ENCODE measurements at places on chromosomes 3 and 15. TPM values are rescaled to one million over a fixed set of nuclear protein-coding genes. Genes with fewer than 3 reads are reported as not detected.

DNA sequence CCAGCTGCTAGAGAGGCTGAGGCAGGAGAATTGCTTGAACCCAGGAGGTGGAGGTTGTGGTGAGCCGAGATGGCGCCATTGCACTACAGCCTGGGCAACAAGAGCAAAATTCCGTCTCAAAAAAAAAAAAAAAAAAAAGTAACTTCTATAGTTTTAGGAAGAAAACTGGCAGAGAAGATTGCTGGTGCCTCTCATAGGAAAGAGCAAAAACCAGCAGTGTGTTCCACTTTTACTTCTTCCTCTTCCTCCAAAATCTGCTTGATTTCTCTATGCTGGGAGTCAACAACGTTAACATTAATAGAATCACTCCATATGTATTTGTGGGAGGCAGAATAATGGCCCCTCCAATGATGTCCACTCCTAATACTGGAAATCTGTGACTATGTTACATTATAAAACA lies 12.5 kb upstream of the NR1D2 start:
- DNase-seq, result no peak

DNA sequence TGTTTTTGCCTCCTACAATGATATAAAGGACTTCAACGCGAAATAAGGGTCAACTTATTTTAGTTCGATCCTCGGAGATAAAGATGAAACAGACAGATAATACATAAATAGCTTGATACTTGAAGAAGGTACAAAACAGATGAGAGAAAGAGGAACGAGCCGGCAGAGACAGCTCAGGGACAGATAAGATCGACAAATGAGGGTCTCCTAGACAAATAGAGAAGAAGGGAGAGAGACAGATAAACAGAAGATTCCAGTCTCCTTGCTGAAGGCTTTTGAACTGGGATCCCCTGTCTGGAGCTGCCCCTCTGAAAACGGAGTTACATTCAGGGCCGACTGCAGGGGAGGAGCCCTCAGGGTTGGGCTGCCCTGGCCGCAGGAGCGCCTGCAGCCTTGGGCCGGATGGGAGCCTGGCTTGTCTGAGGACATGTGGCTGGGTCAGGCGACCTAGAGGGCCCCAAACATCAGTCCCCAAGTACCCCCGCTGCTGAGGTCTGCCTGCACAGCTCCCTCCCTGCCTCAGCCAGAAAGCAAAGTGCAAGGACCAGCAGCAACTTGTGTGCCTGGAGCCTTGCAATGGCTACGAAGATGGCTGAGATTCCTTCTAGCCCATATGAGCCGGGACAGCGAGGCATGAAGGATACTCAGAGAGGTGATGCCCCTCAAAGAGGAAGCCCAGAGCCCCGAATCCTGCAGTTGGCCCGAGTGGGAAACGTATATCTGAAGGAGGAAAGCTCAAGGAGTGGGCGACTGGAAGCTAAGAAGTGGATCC lies 926 bp upstream of the SKOR1 start:
- DNase-seq, result no peak

DNA sequence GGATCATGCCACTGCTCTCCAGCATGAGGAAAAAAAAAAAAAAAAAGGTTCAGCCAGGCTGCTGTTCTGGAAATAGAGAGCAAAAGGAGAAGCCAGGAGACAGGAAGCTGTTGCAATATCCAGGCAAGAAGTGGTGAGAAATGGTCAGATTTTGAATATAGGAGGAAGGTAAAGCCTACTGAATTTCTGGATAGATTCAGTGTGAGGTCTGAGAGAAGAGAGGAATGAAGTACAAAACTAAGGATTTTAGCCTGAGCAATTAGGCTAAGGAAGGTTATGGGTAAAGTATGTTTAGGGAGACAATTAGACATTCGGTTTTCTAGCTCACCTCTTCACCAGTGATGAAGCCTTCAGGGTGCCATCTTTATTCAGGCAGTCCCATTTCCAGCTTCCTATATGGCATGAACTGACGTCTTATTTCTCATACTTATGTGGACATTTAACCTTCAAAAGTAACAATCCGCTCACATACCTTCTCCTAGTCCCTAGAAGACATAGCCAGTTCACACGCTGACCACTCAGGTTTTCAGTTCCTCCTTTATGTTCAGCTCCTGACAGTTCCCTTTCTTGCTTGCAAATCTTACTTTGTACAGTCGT lies 57.2 kb downstream of the KIF9 start:
- DNase-seq, result no peak

GRCh38 chr15:68795298-68795848 lies 25.3 kb downstream of the ANP32A start:
- DNase-seq, result no peak

GRCh38 chr3:17183951-17184550 lies 299.3 kb downstream of the PLCL2 start:
- DNase-seq, result peak; percentile 8

DNA sequence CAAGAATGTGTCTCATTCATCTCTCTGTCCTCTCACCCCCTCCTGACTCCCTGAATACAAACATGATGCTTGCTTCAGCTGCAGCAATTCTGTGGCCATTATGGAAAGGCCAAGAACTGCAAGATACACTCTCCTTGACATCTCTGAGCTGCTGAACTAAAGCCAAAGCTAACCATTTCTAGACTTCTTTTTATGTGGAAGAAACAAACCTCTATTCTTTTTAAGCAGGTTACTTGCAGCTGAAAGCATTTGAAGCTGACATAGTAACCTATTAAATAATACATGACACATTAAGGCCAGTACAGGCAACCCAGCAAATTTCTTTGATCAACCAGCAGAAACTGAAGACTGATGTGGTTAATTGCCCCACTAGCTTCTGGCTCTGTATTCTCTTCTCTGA lies 17.5 kb downstream of the FHIT start:
- DNase-seq, result no peak

DNA sequence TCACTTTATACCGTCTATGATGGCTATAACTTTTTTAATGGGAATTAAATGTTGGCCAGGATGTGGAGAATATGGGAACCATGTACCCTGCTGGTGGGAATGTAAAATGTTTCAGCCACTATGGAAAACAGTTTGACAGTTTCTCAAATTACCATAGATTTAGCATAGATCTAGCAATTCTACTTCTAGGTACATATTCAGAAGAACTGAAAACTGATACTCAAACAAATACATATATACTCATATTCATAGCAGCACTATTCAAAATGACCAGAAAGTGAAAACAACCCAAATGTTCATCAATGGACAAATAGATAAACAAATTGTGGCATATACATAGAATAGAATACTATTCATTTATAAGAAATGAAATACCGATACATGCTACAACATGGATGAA lies 539.4 kb downstream of the IGSF11 start:
- no peak for DNase-seq

- no peak for DNase-seq
Measured at GRCh38 chr3:12041446-12042041, 37.4 kb downstream of the SYN2 start.

Gene PARP9
- total RNA-seq, result 9.5 TPM

Gene NPTN
- 90.9 TPM for total RNA-seq

Gene PLSCR2
- not detected for total RNA-seq

Gene CSNK1G1
- total RNA-seq, result 21.1 TPM

Gene SNRK
- 12.7 TPM for total RNA-seq

Gene KBTBD12
- total RNA-seq, result not detected
